ENCODE measurements at places on chromosomes 3 and 15.

- peak; percentile 85 for DNase-seq
These were observed 495.5 kb downstream of the NLGN1 start for GRCh38 chr3:173893066-173893465.

DNA sequence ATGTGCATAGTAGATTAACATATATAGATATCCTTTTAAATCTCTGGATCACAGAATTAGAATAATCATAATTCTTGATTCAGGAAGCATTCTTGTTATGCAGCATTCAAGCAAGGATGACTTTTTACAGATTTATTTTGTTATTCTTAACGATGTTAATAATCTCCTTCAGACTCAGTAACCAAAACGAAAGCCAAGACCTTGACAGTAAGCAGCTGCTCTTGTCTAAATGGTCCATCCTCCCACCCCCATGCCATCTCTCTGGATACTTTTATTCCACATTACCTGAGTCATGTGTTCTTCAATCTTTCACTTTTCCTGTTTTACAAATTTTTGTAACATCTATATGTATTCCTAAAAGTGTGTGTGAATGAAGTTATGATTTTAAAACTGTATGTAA, 33.3 kb upstream of the GPR171 start:
- no peak for DNase-seq

- no peak for DNase-seq
These were observed 64.8 kb downstream of the DUT start for GRCh38 chr15:48396020-48396419.

DNA sequence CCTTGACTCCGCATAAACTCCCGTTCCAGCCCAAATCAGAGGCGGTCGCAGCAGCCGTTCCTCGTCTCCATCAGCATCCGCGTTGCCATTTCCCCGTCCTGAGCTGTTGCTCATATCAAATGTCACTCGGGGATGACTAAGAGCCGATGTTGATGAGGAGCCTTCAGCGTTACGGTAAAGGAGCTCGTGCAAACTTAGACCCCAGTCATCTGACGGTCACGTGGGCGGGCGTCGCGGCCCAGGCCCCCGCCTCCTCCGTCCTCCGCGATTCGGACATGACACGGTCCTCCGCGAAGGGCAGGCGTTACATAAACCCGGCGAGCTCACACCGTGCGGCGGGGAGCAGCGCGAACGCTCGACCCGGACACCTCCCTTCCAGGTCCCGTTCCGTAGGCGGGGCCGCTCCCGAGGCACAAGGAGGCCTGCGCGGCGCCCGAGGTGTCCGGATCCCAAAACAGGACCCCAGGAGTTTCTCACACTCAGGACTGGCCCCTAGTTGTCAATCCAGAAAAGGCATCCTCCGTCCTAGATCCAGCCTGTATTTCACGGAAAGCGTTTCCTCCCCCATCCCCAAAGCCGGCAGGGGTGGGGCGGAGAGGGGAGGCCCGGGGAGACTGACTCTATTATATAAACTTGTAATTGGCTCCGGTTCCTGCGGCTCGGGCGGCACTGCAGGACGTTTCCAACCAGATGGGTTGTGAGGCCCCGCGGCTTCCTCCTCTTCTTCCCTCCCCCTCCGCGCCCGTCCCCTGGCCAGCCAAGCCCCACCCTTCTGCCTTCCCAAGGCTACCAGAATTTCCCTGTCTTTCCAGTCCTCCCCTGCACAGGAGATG, 100.0 kb upstream of the IGF1R start:
- peak; percentile 82 for DNase-seq

DNA sequence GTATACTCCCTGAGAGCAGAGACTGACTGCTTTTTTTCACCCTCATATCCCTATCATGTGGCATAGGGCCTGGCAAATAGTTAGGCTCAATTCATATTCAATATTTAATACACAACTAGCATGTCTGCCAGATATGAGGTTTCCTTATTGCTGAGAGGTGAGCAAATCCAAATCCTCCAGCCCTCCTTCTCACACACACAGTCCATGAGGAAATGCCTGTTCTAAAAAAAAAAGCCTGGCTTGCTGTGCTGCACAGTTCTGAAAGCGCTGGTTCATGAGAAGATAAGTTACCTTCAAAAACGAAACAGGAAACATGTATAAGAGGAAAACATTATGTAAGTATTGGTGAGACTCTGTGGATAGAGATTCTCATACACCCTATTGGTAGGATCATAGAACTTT, 15.5 kb upstream of the ACAP2 start:
- no peak for DNase-seq

GRCh38 chr15:84822653-84823281, 5.6 kb downstream of the ALPK3 start:
- DNase-seq: no peak

DNA sequence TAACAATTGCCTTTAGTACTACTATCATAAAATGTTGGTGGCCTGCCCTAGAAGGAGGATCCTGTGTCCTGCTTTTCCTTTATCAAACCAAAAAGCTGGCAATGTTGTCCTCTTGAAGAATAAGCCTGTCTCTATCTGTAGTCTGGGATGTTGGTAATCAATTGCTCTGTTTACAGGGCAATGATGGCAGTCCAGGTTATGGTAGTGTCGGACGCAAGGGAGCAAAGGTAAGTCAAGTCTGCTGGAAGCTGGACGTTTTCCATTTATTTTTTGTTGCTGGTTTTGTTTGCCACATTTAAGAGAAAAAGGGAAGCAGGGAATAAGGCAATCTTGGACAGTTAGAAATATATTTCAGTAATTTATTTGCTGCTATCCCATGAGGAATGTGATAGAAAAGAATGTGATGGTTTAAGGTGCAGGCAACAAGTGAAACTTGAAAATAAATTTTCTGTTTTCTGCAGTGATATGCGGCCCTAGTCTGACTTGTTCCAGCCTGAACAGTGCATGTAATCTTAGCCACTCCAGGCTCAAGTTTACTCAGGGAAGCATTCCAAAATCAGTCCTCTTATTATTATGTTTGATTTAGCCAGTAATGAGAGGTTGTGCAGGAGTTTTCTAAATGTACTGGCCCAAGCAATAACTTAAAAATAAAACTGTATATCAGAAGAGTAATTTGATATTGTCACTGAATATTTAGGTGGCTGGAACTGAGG, 110.3 kb downstream of the COL6A6 start:
- no peak for DNase-seq

DNA sequence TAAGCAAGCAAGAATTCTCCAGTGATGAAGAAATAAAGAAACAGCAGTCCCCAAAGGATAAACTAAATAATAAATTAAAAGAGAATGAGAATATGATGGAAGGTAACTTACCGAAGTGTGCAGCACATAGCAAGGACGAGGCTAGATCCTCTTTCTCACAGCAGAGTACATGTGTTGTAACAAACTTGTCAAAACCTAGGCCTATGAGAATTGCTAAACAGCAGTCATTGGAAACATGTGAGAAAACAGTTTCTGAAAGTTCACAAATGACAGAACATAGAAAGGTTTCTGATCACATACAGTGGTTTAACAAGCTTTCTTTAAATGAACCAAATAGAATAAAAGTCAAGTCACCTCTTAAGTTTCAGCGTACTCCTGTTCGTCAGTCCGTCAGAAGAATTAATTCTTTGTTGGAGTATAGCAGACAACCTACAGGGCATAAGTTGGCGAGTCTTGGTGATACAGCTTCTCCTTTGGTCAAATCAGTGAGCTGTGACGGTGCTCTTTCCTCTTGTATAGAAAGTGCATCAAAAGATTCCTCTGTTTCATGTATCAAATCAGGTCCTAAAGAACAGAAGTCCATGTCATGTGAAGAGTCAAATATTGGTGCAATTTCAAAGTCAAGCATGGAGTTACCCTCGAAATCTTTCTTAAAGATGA, 4.5 kb upstream of the SCG5 start:
- no peak for DNase-seq

DNA sequence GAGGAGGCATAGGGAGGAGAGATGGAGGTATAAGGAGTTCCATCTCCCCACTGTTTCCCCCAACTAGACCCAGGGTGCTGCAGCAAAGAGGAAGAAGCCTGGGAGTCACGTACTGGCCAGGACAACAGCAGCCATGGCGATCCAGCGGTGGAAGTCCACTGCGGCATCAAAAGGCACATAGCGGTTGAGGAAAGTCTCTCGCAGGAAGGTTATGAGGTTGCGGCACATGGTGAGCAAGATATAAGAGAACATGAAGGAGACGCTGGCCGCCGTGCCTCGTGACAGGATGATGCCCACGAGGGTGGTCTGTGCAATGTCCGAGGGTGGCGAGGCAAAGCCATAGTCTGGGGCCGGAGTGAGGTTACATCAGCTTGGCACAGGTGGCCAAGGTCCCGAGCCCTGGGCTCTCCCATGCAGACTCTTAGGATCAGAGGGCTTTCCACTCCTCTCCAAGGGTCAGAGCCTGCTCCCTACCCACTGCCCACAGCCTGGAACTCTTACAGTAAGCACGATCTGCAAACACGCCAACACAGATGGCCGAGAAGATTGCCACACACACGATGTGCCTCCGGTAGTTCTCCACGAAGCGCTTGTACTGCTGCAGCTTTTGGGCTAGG, 14.3 kb downstream of the DUOX2 start:
- no peak for DNase-seq

DNA sequence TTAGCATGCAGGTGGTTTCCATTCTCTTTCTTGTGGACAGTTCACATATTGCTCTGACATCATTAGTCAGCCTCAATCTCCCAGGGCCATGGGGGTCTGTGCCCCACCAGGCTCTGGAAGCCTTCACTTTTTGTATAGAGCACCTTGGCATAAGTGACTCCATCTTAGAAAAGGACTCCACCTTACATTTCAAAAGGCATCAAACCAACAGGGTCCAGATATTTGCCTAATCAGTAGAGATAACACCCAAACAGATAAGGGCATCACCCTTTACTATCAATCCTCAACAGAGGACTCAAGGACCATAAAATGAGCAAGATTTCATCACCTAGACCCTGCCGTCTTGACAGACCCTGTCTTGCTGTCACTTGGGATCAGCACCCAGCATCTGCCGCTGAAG, 35.7 kb upstream of the LCTL start:
- DNase-seq: no peak

- DNase-seq: no peak
These were observed 6.2 kb upstream of the LXN start for GRCh38 chr3:158678687-158679086.

- DNase-seq: peak; percentile 31
These were observed 62.1 kb upstream of the CCDC54 start for GRCh38 chr3:107315141-107315540.

DNA sequence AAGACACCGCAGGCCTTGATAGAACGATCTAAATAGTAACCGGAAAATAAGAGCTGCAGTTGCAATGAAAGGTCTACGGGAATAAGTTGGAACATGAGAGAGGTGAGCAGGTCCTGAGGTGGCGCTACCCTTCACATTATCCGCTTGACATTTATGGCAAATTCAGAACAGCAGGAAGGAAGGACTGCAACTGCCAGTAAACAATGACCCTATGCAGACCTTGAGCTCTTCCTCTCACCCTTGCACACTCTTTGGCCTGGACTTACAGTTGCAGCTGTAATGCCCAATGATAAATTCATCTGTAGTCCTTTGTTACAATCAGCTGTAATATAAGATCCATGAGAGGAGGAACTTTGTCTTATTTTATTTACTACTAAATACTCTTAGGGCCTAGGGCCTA, 32.3 kb upstream of the TRIM59 start:
- no peak for DNase-seq

- DNase-seq: peak; percentile 32
These were observed 205.8 kb downstream of the ZIC4 start for GRCh38 chr3:147200545-147200944.

GRCh38 chr3:116399701-116400226, 45.5 kb downstream of the LSAMP start:
- DNase-seq: no peak

GRCh38 chr3:30643763-30644462, 37.5 kb downstream of the TGFBR2 start:
- no peak for DNase-seq

DNA sequence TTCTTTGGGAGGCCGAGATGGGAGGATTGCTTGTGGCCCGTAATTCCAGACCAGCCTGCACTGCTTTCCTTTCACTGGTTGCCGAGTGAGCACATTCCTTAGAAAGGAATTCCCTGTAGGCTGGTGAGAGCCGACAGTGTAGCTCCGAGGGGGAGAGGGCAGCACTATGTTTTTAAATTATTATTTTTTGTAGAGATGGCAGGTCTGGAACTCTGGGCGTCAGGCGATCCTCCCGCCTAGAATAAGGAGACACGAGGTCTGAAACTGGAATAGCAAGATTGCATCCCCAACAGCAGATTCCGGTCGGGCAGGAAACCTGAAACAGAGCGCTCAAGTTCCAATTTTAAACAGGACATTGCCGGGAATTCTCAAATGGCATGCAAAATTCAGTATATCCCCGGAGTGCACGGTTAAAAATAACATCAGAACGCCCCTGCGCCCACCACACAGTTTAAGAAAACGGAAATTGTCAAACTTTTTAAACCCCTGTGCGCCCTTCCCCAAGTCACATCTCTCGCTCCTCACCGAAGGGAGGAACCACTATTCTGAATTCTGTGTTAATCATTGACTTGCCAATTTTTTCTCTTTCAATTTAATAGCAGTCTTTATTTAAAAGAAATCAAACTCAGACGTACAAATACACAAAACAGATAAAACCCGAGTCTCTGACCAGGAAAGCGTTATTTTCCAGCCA, 643 bp upstream of the RNU5B-1 start:
- peak; percentile 65 for DNase-seq

- no peak for DNase-seq
These were observed 34.7 kb downstream of the NUP210 start for GRCh38 chr3:13385373-13385965.

GRCh38 chr3:127182848-127183714, 9.8 kb upstream of the PRR23E start:
- no peak for DNase-seq

DNA sequence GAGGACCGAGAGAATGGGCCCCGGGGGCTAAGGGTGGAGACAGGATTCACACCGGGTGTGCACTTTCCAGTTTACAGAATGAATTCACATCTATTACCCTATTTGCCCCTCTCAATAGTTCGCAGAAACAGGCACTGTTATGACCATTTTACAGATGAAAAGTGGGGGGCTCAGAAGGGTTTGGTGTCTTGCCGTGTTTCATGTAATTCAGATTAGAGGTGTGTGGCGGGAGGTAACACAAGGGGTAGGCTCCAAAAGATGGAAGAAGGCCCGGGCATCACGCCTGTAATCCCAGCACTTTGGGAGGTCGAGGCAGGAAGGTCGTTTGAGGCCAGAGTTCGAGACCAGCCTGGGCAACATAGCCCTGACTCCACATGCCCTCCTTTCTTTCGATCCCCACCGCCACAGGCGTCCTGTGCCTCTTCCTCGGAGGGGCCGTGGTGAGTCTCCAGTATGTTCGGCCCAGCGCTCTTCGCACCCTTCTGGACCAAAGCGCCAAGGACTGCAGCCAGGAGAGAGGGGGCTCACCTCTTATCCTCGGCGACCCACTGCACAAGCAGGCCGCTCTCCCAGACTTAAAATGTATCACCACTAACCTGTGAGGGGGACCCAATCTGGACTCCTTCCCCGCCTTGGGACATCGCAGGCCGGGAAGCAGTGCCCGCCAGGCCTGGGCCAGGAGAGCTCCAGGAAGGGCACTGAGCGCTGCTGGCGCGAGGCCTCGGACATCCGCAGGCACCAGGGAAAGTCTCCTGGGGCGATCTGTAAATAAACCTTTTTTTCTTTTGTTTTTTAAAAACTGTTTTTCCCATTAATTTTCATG, 3.4 kb downstream of the DUOXA2 start:
- no peak for DNase-seq

GRCh38 chr3:129256270-129256669, 6.9 kb downstream of the COPG1 start:
- no peak for DNase-seq
